Urinary bladder (tissue), 4 donors: ENCODE measurements at places on chromosomes 12 and 14. TPM values are rescaled to one million over a fixed set of nuclear protein-coding genes. Genes with fewer than 3 reads are reported as not detected.

DNA sequence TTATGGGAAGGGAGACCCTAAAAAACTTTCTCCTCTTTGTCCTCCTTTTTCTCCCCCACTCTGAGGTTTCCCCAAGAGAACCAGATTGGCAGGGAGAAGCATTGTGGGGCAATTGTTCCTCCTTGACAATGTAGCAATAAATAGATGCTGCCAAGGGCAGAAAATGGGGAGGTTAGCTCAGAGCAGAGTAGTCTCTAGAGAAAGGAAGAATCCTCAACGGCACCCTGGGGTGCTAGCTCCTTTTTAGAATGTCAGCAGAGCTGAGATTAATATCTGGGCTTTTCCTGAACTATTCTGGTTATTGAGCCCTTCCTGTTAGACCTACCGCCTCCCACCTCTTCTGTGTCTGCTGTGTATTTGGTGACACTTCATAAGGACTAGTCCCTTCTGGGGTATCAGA, 4.6 kb upstream of the RPS26 start:
- no peak for DNase-seq

GRCh38 chr12:11821386-11822080, 172.1 kb downstream of the ETV6 start:
- DNase-seq: no peak

GRCh38 chr14:66490143-66491111, 4.3 kb downstream of the CCDC196 start:
- DNase-seq: no peak

DNA sequence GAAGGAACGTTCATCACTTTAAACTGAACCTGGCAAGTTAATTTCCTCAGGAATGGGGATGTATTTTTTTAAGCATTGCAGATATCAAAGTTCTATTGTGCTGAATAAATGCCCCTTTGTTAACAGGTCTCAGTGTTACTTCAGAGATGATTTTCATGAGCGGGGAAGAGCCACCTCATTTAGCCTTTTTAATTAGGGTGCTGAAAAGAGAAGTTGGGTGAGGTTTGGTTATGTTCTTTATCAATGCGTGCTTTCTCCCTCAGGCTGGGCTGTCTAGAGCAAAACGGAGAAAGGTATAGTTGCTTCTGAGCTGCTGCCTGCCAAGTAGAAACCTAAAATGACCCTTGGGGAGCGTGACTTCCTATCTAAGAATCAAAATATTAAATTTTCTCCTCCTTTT, 8.0 kb upstream of the HIP1R start:
- no peak for DNase-seq

GRCh38 chr14:93949511-93950075, 22.4 kb downstream of the FAM181A start:
- DNase-seq: no peak

- DNase-seq: no peak
Observed at GRCh38 chr12:32273712-32274111, 125.6 kb upstream of the FGD4 start.

Gene GNG2
- total RNA-seq: 44.1 TPM

Gene PTCSC3
- total RNA-seq: not detected

Gene PRICKLE1
- total RNA-seq: 59.7 TPM
